ENCODE measurements at places on chromosomes 4 and X.

GRCh38 chrX:14738643-14739042, 134.2 kb downstream of the FANCB start:
- no peak for DNase-seq

- no peak for DNase-seq
Observed at GRCh38 chr4:48197643-48198237, 63.7 kb upstream of the TXK start.

DNA sequence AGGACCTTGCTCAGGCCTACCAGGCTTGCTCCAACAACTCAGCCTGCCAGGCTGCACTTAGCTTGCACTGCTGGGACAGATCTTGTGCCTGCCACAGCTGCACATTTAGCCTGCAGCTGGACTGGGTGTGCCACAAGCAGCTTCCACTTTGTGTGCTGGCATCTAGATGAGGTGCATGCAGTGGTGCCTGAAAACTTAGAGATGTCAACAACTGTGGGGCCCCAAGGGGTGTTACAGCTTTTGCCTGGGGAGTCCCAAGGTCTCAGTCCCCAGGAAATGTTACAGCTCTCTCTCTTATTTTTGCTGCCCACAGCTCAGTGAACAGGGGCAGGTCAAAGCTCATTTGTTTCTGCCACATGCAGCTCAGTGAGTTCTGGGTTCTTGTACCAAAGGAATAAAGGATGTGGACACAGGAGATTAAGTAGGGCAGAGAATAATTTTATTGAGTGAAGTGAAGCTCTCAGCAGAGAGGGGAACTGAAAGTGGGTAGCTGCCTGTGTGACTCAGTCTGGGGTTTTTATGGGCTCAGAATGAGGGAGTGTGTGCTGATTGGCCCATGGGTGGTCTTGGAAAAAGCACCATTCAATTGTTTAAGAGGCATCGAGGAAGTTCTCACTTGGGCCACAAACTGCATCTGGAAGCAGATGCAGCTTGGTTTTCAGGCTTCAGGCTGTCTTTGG, 828.3 kb downstream of the TECRL start:
- no peak for DNase-seq

GRCh38 chr4:71713611-71714203, 70.2 kb downstream of the GC start:
- no peak for DNase-seq

GRCh38 chr4:185865901-185866328, 53.9 kb upstream of the SORBS2 start:
- DNase-seq, result no peak

DNA sequence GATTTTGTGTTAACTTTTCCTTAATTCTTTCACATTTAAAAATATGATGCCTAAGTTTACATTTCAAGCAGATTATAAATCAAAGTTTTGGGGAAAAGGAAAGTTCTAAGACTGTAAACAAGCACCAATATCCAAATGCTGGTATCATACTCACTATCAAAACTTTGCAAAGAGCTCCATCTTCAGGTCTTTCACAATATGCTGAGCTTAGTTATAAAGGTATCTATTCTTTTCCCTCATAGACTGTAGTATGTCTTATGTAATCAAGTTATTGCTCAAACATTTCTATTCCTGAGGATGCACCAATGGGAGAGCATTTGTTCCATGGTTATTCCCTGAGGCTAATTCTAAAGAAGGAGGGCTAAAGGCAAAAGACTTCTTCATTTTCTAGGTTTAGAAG, 207.9 kb upstream of the FAM241A start:
- no peak for DNase-seq

DNA sequence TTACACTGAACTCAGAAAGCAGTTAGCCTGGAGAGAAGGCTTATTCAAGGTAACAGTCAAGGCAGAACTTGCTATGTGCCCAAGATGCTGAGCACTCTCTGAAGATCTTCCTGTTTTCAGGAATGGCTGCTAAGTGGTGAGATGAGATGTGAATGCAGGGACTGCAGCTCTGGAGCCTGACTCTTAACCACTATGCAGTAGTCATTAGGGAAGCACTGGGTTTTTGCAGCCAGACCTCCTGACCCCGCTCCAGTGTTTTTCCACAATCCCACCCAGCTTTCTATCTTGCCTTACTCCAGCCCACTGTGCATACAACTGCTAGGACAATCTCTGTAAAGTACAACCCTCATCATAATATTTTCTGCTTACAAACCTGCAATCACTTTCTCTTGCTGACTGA, 95.2 kb upstream of the LNX1 start:
- DNase-seq, result no peak

GRCh38 chrX:55088795-55089489, at the start of gene PAGE2:
Gene PAGE2 (plus strand): TSS chrX:55089018. CDS start chrX:55090021, 1,003 bp downstream.
- no peak for DNase-seq

DNA sequence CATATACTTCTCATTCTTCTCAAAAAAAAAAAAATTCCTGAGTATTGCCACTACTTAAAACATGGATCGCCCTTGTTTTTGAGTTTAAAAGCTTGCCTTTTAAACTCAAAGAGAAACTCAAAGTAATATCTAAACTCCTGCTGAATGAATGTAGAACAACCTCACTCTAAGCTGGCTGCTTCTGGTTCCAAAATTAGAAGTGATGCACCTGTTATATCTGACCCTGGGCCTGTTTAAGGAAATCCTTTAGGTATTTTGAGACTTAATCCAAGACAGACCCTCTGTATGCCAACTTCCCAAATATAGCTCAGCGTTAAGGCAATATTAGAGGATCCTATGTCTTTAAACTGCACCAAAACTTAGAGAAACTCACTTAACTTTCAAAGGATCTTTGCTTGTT, 1.8 kb upstream of the OTUD4 start:
- no peak for DNase-seq

DNA sequence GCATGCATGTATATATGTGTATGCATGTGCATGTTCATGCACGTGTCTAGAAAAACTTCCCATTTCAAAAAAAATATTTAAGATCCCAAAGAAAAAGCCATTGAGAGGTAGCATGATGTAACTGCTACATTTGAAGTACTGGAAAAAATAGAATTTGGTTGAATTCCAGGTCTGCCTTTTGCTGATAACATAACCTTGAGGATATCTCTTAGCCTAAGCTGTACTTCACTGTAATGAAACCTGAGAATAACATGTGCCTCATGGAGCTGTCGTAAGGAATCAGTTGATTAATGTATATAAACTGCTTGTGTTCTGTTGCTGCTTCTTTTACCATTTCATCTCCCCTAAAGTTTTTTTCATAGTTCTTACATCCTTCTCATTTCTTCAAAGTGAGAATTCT, 351.8 kb downstream of the GRIA2 start:
- DNase-seq, result no peak

Data from T1000 (cell line).